CD8-positive, alpha-beta T cell (primary cell): ENCODE measurements at places on chromosomes 11 and 22.

DNA sequence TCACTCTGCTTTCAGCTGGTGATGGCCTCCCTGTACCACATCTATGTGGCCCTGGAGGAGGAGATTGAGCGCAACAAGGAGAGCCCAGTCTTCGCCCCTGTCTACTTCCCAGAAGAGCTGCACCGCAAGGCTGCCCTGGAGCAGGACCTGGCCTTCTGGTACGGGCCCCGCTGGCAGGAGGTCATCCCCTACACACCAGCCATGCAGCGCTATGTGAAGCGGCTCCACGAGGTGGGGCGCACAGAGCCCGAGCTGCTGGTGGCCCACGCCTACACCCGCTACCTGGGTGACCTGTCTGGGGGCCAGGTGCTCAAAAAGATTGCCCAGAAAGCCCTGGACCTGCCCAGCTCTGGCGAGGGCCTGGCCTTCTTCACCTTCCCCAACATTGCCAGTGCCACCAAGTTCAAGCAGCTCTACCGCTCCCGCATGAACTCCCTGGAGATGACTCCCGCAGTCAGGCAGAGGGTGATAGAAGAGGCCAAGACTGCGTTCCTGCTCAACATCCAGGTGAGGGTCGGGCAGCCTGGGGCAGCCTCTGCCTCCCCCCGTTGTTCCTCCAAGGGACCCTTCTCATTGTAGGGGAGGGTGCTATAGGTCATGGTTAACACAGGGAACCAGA lies 5.9 kb downstream of the HMOX1 start:
- DNase-seq: no peak

GRCh38 chr11:2531987-2532703 lies 87.3 kb downstream of the KCNQ1 start:
- no peak for DNase-seq

DNA sequence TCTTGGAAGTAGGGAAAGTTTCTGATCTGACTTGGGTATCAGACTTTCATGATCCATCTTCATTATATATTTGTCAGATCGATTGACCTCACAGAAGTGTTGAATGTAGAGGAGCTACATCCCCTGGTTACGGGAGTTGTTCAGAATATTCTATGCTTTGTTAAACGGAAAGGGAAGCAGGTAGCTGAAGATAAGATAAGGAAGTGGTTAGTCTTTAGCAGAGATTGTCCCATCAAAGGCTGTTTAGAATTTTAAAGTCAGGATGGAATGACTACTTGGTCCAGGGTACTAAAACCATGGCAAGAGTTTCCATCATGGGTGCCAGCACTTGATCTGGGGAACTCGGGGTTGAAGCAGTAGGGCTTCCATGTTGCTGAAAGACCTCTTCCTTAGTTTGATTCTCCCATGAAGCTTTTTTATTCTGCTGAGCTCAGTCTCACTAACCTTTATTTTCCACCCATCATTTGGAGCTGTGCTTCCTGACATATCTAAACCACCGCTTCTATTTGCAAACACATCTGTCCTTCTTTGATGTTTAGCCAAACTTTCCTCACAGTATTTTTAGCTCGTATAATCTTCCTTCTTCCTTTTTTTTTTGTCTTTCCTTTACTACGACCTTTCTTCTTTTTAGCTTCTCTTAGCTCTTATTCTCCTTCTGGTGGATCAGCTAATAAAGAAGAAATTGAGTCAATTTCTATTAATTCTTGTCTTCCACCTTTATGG lies 4.0 kb upstream of the C22orf31 start:
- no peak for DNase-seq

DNA sequence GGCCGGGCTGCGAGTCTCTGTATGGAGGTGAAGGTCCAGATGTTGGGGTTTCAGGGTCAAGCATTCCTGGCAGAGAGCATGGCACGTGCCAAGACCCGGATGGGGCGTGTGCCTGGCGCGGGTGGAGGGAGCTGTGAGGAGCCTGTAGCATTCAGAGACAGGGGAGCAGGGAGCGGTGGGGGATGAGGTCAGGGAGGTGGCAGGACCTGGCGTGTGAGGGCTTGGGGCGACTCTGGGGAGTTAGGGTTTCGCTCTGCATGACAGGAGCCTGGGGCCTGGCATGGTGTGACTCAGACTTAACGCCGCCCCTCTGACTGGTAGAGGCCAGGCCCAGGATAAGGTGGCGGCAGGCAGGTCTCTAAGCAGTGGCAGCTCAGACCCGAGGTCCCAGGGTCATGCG lies 103.0 kb downstream of the KCNQ1 start:
- no peak for DNase-seq

- no peak for DNase-seq
Observed at GRCh38 chr11:122673701-122674100, 18.2 kb downstream of the UBASH3B start.

DNA sequence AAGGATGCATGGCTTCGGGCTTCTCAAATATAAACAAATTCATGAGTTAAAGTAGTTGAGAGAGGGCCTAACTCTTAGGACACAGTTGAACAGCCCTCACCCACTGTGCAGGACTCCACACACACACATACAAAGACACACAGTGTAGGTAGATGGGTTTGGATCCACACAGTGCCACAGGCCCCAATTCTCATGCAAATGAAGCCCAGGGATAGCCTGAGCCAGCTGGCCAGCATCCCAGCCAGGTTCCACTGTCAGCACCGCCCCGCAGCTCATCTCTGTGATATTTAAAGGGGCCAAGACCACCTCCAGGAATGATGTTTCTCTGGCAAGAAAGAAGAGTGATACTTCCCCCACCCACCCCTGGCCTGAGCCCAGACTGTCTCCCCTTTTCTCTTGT lies 11.7 kb downstream of the SLC35C1 start:
- DNase-seq: no peak

- DNase-seq: no peak
Observed at GRCh38 chr11:114745150-114745671, 66.9 kb downstream of the NXPE2 start.

DNA sequence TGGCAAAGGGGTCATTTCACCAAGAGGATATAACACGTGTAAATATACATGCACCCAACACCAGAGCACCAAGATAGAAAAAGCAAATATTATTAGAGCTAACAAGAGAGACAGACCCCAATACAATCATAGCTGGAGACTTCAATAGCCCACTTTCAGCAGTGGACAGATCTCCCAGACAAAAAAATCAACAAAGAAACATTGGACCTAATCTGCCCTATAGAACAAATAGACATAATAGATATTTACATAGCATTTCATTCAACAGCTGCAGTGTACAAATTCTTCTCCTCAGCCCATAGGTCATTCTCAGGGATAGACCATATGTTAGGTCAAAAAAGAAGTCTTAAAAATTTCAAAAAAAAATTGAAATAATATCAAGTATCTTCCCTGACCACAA lies 312.8 kb downstream of the TTC28 start:
- DNase-seq: no peak

- DNase-seq: no peak
Observed at GRCh38 chr11:34086554-34087283, 18.7 kb upstream of the NAT10 start.

- DNase-seq: no peak
Observed at GRCh38 chr11:111162305-111162704, 83.2 kb upstream of the POU2AF2 start.

DNA sequence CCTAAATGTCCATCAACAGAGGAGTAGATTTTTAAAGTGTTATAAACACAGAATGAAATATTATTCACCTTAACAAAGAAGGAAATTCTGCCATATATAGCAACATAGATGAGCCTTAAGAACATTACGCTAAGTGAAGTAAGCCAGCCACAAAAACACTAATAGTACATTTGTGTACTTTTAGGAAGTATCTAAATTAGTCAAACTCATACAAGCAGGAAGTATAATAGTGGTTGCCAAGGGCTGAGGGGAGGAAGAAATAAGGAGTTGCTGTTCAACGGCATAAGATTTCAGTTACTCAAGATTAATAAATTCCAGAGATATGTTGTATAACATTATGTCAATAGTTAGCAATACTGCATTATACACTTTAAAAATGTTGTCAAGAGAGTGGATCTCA lies 181.7 kb upstream of the ZC3H12C start:
- no peak for DNase-seq

DNA sequence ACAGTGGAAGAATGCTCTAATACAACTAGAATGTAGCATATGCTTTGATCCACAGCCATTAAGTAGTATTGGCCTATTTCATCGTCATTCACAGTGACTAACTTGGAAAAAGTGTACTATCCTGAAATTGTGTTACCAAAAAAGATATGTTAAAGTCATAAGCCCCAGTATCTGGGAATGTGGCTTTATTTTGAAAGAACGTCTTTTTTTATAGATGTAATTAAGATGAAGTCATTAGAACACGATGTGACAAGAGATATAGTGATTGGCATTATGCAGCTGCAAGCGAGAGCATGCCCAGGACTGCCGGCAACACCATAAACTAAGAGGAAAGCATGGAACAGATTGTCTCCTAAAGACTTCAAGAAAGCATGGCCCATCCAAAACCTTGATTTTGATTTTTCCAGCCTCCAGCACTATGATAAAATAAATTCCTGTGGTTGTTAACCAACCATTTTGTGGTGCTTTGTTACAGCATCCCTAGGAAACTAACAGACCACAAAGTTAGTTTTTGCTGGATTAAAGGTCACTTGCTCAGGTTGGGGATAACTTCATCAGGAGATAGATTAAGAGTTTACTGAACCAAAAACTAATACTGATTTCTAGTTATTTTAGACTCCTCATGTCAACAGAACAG lies 870.6 kb upstream of the LRRC4C start:
- DNase-seq: no peak

DNA sequence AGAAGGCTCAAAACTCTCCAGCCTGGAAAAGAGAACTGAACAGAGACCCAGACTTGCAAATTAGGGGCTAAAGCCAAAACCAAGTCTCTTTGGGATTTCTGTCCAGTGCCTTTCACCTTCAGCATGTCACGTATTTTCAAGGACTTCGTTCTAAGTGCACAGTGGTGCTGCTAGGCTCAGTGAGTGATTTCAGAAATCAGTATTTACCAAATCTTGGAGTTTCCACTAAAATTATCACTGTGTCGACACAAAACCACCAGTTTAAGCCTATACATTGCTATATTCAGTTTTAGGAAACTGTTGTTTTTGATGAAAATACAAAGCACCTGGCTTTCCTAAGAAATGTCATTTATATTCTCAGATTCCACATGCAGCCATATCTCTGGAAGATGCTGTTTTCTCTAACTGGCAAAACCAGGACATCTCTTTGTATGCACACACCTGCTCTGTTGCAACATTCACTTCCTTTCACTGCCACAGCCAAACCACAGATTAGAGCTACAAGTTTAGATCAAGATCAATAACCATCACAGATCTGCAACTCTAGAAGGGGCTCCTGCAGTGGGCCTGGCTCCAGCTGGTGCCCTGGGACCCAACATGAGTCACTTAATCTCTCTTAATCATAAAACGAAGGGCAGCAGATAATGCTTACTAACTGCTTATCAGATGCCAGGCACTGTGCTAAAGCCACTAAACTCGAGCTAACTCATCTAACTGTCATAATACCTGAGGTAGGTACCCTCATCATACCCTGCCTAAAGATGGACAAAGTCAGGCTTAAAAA lies 22.3 kb downstream of the SMCO4 start:
- DNase-seq: no peak

DNA sequence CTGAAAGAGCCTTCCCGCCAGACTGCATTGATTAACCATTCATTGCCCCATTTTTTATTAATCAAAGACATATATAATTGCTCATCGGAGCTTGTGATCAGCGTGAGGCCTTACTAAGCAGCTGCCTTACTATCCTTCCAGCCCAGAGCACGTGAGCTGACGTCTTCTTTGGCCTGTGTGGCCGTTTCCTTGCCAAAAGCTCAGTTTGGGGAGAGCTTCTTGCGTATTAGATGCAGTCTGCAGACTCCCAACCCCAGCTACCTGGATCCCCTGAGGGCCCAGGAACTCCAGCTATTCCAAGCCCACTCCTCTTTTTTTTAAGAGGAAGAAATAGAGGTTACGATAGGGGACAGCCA lies 784 bp upstream of the SLC43A3 start:
- DNase-seq: no peak

DNA sequence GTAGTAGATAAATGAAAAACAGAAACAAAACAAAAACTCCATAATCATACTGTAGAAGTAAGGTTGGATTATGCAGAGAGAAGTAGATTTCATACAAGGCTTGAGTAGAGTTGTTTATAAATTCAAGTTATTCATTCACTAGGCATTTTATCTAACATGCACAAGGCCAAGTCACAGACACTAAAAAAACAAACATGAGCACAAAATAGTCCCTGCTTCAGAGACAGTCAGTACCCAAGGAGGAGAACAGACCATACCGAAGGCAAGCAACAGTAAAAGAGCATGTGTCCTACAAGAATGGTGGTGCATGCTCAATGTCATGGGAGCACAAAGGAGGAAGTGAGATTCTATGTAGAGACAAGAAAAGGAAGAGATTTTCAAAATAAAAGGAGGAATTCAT lies 796.5 kb upstream of the LRRC4C start:
- DNase-seq: no peak

DNA sequence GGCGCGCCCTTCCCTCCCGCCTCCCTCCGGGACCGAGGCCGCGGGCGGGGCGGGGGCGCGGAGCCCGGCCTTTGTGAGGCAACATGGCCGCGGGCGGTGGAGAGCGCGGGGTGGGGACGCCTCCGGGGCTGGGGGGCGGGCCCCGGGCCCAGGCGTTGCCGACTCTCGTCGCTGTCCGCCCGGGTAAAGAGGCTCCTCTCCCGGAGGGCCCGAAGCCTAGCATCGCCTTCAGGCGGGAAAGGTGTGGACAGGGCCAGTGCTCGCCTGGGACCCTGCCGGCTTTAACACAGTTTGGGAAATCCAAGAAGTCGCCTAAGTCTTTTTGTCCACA lies 369 bp downstream of the DGCR8 start:
- peak; percentile 85 for DNase-seq

DNA sequence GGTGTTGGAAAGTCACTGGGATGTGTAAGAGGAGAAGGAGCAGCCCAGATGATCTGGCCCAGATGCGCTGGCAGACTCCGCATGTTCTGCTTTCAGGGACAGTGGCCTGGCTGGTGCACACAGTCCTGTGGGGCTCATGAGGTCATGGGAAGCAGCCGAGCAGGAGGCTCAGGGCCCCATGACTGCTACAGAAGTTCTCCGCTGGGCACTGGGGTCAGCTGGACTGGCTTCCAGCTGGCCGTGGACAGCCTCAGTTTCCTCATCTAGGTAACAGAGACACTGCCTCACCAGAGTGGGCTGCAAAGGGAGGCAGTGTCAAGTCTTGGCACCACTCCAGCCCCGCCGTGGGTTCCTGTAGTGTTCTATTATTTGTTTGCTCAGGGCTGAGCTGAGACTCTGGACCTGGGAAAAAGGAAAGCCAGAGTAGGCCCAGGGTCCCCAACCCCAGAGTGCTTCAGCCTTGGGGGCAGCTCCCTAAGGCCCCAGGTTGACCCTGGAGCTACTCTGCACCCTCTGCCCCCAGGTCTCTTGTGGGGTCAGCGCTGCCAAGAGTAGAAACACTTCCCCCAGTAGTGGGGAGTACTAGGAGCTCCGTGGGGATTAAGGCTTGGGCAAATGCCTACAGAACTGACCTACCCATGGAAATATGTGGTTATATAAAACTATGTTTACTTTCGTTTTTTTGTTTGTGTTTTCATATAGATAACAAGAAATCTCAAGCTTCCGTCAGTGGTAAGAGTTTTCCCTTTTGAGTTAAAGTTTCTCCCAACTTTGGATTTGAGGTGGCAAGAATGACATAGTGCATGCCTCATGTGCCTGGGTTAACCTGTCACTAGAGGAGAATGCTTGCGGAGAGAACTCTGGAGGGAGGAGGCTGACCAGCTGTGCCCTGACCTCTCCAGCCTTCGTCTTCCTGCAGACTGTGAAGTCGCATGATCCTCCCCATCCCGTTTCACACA lies 45.3 kb downstream of the MED15 start:
- no peak for DNase-seq
